ENCODE measurements at places on chromosomes 7 and 10. TPM values are rescaled to one million over a fixed set of nuclear protein-coding genes. Genes with fewer than 3 reads are reported as not detected.

- DNase-seq: no peak
Measured at GRCh38 chr7:33691180-33691579, 214.2 kb upstream of the BMPER start.

The SPAM1 gene
- not detected for total RNA-seq

GRCh38 chr10:131056091-131056579 lies 255.4 kb downstream of the TCERG1L start:
- DNase-seq: no peak

DNA sequence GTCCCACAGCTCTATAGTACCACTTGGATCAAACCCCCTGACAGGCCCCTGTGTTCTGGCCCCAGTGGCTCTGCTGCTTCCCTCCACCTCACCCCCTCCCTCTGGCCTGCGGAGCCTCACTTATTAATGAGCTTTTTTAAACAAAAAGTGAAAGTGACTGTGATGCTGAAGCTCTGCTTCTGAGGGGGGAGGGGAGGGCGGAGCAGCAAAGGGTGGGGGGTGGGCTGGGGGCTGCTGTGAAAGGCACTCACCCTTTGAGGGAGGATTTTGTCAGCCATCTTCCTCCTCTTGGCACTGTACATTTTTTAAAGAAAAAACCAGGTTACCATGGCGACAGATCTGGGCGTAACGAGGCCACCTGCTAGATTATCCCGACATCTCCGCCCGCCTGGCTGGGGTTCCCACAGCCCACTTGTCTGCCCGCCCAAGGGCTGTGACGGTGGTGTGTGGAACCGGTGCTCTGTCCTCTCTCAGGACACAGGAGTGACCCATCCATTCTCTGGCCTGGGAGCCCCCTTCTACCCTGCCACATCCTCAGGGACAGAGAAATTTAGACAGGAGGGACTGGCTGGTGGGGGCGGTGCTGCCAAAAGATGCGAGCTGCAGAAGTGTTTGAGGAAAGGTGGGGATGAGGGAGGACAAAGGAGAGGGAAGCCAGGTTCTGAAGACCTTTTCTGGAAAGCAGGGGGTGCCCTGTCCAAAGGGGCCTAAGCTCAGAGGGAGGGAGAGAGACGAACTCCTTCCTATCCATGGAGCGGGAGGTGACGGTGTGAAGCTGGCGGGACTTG lies 4.9 kb downstream of the SMARCD3 start:
- DNase-seq: no peak

GRCh38 chr10:101014230-101014884 lies 14.7 kb downstream of the LZTS2 start:
- DNase-seq: peak; percentile 66

- peak; percentile 20 for DNase-seq
Measured at GRCh38 chr10:34475786-34476185, 339.3 kb downstream of the PARD3 start.

The VSTM4 gene
- total RNA-seq: 0.64 TPM
